HFFc6 (cell line): ENCODE measurements at places on chromosomes 2 and 18. TPM values are rescaled to one million over a fixed set of nuclear protein-coding genes. Genes with fewer than 3 reads are reported as not detected.

DNA sequence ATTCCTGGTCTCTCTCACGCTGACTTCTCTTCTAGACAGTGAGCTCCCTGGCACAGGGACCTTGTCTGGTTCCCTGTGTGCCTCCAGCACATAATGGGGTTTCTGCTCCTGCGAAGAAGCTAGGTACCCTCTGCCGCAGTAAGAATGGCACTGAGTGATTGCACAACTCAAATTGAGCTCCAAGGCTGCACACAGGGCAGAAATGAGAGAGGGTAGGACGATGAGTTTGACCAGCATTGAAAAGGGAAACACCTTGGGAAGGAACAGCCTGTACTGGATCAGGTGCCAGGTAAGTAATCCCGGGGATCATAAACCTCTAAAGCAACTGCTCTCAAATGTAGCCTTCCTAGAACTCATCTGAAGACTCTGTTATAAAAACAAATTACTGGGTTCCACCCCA lies 21.0 kb upstream of the MSGN1 start:
- no peak for DNase-seq

GRCh38 chr2:166081131-166081632 lies 46.6 kb downstream of the SCN1A start:
- DNase-seq = no peak

DNA sequence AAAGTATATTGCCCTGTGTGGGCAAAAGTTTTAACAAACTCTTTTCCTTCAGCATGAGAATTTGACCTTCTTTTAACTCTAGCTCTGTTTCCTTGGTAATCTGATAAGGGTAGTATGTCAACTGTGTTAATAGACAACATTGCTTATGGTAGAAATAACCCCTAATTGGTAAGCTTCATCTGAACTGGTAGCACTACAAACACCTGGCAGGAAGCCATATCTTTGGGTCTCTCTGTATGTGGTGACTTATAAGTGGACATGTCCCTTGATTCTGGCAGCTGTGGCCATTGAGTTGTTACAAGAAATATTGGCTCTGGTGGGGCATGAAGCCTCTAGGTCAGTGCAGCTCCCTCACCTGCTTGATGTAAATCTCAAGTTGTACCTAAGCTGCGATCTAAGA lies 46.9 kb downstream of the MBD5 start:
- DNase-seq = no peak

- no peak for DNase-seq
Measured at GRCh38 chr2:153971855-153972254, 100.1 kb downstream of the GALNT13 start.

DNA sequence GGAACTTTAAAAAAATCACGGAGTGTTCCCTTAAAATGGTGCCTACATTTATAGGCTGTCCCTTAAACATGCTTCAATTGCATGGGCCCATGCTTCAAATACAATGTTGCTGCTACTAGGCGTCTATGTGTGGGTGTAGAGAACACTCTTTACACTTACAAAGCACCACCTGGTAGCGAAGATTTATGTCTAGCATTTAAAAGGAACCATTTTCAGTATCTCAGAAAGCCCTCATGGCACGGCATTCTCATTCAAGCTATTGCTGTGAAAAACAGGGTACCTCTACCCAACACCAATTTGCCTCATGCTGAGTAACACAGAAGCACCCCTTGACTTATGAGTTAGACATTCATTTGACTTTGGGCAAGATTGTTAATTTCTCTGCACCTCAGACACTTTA lies 112.9 kb upstream of the CNTNAP5 start:
- DNase-seq = no peak

DNA sequence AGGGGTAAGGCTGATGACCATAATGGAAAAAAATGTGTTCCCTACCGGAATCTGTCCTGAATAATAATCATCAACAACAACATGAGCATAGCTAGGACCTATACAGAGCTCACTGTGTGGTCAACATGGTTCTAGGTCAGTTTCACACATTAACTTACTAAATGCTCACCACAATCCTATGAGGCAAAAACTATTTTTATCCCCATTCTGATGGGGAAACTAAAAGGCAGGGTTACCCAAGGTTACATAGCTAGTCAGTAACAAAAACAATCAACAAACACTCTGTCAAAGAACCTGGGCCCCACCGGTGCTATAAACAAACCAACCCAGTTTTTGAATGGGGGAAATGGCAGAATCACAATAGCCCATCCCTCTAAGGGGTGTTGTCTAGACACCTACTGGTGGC lies 40.1 kb downstream of the AOX1 start:
- DNase-seq = peak; percentile 94

GRCh38 chr18:46152436-46152807 lies 48.2 kb downstream of the HAUS1 start:
- peak; percentile 81 for DNase-seq

DNA sequence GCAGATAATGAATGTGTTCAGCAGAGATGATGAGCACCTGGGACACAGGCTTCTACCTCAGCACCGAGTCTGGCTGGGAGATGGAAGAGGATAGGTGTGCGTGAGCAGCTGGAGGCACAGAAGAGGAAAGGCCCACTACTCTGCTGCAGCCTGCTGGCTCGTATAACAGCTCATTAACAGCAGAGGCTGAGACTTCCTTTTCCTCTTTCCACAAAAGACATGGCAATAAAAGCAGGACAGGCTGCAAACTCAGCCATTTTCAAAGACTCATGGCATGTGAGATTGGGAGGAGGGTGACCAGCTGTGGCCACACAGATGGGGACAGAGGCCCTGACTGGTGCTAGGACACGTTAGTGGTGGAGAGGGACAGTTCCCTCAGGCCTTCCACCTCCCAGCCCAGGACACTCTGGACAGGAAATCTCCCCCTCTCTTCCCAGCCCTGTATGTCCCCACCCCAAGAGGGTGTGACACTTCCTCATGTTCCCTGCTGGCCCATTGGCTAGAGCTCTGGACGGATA lies 60.3 kb downstream of the CACNB4 start:
- DNase-seq = no peak

- DNase-seq = no peak
Measured at GRCh38 chr18:3599195-3599594, 149.2 kb downstream of the TGIF1 start.

GRCh38 chr2:43611987-43612894 lies 16.4 kb upstream of the THADA start:
- peak; percentile 74 for DNase-seq

- no peak for DNase-seq
Measured at GRCh38 chr2:144983107-144983506, 463.2 kb upstream of the ZEB2 start.

DNA sequence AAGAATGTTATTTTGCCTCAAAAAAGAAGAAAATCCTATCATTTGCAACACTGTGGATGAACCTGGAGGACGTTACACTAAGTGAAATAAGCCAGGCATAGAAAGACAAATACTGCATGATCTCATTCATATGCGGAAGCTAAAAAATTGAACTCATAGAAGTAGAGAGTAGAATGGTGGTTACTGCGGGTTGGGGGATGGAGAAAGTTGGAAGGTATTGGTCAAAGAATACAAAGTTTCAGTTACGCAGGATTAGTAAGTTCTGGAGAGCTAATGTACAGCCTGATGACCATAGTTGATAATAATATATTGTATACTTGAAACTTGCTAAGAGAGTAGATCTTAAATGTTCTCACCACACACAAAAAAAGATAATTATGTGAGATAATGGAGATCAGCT lies 5.0 kb upstream of the GALNT5 start:
- DNase-seq = no peak

DNA sequence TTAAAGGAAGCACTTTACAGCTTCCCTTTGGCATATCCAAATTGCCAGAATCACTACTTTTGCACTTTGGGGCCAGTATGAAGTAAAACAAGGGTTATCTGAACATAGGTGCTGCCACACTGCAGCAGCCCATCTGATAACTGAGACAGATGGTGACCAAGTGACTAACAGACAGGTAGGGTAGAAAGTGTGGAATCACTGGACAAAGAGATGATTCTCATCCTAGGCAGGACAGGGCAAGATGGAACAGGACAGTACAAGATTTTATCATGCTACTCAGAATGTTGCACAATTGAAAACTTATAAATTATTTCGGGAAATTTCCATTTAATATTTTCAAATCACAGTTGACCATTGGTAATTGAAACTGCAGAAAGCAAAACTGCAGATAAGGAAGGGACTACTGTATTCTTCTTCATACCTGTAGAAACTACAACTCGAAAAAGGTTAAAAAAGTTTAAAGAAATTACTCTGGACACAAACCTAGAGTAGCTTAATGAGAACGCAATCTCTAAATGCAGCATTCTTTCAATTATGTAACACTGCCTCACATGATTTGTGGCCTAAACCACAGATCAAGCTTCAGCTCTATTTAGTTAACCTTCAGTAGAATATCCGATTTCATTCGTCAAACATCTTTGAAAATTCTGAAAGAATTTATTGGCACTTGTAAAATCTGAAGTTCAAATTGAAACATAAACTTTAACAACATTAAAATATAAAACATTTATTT lies 31.4 kb downstream of the HEATR5B start:
- DNase-seq = no peak

GRCh38 chr2:62217970-62218369 lies 22.1 kb downstream of the B3GNT2 start:
- peak; percentile 48 for DNase-seq

GRCh38 chr2:143493339-143493738 lies 364.1 kb downstream of the ARHGAP15 start:
- DNase-seq = no peak

GRCh38 chr18:41767960-41768359 lies 187.1 kb upstream of the PIK3C3 start:
- DNase-seq = peak; percentile 60

DNA sequence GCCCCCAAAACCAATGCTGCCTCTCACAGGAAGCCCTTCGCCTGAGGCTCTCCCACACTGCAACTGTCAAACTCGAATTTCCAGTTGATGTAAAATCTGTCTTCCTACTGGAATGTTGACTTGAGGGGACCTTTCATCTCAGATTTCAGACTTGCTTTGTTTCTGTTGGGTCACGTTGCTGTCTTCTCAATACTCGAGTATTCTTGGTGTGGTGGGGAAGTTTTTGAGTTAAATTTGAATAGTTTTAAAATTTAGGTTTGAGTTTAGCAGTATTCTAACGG lies 50.8 kb downstream of the AGAP1 start:
- no peak for DNase-seq

The REL gene
- 2.8 to 3.5 TPM (median 3.3 TPM) in 3 replicates for total RNA-seq

The HOXD10 gene
- 12.5 to 13.8 TPM (median 13.7 TPM) in 3 replicates for total RNA-seq

The SLC9A2 gene
- total RNA-seq = not detected in 3 replicates

The BMP10 gene
- not detected in 2 replicates for total RNA-seq

The NPHP1 gene
- 5.5 to 7.5 TPM (median 6.3 TPM) in 3 replicates for total RNA-seq

The CDH7 gene
- not detected in 3 replicates for total RNA-seq

The IER3IP1 gene
- 17.2 to 20.0 TPM (median 19.1 TPM) in 3 replicates for total RNA-seq

The RNU2-63P gene
- total RNA-seq = 15.7 to 20.0 TPM (median 18.7 TPM) in 3 replicates
